ENCODE measurements at places on chromosomes 6 and 20.

DNA sequence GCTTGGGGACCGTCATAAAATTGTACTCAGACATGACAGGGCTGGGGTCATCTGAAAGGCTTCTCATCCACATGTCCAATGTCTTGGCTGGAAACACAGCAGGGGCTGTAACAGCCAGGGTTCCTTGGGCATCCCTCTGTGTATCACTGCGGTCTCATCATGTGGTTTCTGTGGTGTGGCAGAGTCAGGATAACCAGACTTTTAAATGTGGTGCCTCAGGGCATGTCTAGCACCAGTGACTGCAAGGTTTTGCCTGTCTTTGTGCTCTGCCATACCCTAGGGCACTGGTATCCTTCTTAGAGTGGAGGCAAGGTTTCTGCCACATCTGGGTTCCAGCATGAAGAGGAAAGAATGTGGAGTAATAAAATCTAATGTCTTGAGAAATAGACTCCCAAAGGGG, 124.2 kb downstream of the PLEKHG1 start:
- DNase-seq, result no peak

DNA sequence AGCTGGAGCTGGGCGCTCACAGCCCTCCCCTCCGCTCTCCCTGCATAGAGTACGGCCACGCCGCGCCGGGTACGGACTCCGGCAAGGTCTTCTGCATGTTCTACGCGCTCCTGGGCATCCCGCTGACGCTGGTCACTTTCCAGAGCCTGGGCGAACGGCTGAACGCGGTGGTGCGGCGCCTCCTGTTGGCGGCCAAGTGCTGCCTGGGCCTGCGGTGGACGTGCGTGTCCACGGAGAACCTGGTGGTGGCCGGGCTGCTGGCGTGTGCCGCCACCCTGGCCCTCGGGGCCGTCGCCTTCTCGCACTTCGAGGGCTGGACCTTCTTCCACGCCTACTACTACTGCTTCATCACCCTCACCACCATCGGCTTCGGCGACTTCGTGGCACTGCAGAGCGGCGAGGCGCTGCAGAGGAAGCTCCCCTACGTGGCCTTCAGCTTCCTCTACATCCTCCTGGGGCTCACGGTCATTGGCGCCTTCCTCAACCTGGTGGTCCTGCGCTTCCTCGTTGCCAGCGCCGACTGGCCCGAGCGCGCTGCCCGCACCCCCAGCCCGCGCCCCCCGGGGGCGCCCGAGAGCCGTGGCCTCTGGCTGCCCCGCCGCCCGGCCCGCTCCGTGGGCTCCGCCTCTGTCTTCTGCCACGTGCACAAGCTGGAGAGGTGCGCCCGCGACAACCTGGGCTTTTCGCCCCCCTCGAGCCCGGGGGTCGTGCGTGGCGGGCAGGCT, 4.6 kb downstream of the KCNK15 start:
- DNase-seq, result no peak

GRCh38 chr20:50350510-50351249, 159.5 kb upstream of the PTPN1 start:
- DNase-seq, result no peak

DNA sequence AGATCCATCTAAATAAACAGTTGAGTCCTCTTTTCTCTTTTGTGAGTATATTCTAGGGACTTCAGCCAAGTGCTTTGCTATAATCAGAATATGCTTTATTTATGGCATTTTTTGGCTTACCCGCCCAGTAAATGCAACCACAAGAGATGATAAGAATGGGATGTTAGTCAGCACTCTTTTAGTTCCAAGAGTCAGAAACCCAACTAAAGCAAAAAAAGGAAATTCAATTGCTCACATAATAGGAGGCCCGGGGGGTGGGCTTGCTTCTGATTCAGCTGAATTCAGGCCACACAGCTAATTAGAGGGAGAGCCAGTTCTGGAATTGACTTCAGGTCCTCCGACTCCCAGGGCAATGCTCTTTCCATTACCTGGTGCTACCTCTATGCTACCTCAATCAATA, 250.6 kb downstream of the FARS2 start:
- DNase-seq, result no peak

- no peak for DNase-seq
Observed at GRCh38 chr6:41358503-41358902, 23.1 kb downstream of the NCR2 start.

- DNase-seq, result no peak
Observed at GRCh38 chr20:41870869-41871462, 252.8 kb upstream of the CHD6 start.
